Lower lobe of right lung (tissue), 2 donors: ENCODE measurements at places on chromosomes 4 and X. TPM values are rescaled to one million over a fixed set of nuclear protein-coding genes. Genes with fewer than 3 reads are reported as not detected.

GRCh38 chr4:7774301-7775294, 165.1 kb downstream of the AFAP1 start:
- DNase-seq: no peak

DNA sequence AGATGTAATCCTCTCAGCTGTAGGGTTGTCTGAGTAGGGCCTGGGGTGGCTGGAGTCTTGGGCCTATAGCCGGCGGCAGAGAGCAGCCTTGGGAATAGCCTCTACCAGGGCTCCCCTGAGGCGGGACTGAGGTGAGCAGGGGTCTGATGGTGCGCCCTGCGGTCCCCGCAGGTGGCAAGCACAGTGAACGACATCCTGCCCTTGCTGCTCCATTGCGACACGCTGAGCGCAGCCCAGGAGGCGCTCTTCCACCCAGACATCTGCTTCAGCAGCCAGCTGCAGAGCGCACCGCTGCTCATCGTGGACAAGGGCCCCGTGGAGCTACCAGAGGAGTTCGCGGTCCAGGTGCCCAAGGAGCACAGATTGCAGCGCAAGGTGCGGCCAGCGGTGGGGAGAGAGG, 317.0 kb downstream of the ADGRL3 start:
- no peak for DNase-seq

DNA sequence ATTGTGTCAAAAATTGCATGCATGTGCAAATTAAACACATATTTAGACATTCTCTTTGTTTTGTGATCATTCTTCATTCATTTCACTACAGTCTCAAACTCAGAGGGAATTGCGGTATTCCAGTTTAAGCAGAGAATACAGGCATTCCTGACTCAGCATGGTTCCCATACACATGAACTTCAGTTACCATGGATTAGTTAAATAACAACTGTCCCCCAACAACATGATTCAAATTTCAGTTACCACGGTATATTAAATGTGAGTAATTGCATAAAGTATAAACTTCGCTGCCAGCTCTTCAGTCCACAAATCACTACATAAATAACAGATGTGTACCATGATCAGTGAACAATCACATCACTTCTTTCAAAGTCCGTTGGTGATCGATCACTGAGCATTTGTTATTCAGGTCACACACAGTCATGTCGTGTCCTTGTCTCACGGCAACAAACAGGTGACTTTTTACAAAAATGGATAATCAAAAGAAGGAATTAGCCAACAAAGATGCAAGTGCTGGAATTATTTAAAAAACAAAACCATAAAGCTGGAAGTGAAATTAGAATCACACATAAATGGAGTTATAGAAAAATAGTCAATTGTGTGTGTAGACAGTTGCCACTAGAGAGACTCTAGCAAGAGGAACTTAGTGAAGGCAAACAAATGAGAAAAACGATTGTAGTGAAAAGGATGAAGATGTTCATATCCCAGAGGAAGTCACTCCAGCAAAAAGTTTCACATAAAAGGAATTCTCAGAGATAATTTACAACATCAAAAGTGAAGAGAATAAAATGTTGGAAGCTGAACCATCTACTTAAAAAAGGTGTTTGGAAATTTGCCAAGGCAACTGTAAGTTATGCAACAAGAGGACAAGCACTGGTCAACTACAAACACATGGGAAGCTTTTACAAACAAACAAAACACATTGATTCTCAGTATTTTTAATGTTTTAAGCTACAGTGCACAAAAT, 138.6 kb upstream of the SMARCAD1 start:
- DNase-seq: no peak

GRCh38 chr4:1778642-1779392, 14.3 kb upstream of the FGFR3 start:
- DNase-seq: no peak

DNA sequence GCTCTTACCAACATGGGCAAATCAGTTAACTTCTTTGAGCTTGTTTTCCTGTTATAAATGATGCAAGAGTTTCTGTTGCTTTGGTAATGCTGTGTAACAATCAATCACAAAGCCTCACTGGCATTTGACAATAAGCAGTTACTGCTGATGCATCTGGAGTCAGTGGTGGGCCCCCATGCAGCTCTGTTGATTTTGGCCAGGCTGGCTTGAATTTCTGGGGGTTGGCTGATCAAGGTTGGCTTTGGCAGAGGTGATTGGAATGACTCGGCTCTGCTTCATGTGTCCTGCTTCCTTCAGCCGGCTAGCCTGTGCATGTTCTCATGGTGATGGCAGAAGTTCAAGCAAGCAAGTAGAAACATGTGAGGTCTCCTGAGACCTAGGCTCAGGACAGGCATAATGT, 90.4 kb downstream of the PHEX start:
- DNase-seq: no peak

The CXCL5 gene
- total RNA-seq: 5.4 TPM

GRCh38 chr4:110636680-110637407, 14.0 kb upstream of the PITX2 start:
- DNase-seq: no peak

DNA sequence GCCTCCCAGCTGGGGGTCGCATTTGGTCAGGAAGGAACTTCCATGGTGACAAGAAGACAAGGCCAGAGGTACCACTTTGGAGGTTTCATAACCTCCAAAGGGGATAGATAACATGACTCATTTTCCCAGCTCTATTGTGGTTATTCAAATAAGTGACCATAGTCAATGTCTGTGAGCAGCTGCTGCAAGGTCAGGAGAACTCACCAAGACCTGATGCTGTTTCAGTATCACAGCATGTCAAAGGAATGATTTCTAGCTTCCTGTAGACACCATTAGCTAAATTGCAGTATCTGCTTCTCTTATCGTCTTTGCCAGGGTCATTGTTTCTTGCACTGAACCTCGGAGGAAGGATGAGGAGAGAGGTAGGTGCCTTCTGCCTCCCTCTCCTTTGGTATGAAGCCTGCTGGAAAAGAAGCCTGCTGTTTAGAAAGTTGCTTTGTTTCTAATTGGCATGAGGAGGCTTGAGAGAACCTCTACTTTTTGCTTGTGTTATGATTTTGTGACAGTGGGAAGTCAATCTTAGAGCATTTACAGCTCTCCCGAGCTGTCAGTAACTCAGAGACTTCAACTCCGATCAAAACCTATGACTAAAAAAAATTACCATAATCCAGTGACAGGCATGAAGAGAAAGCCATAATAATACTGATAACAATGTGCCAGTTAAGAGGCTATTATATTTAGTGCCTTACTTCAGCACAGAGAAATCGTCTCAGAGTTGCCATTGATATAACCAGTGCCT, 38.0 kb upstream of the GATB start:
- DNase-seq: no peak

The SPANXD gene
- total RNA-seq: not detected

- no peak for DNase-seq
Observed at GRCh38 chr4:20203508-20203907, 48.2 kb upstream of the SLIT2 start.

DNA sequence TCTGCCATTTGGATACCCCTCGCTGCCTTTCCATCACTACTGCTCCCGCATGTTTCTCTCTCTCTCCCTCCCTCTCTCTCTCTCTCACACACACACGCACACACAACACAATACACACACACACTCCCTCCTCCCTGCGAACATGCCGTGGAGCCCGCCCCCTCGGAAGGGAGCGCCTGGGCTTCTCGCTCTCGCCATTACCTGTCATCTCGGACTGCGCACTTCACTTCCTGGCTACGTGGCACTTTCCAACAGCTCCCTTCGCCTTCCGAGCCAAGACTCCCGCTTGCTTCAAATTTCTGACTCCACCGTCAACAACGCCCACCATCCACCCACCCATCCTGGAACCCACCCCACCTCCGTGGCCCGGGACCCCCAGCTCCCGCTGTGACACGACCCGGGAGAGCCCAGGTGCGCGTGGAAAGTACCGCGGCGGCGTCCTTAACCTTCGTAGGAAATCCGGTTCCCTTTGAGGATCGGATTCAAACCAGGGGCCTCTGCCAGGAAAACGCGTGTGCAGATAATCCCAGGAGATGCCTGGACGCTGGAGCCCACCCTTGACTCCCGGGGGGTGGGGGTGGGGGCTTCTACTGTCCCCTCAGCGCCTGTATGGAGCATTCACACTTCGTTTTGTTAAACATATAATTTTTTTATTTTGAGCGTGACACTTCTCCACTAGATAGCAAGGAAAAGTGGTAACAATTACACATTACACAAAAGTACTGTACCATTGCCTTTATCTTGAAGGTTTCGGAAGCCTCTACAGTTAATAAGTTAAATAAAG, 12.5 kb downstream of the ARX start:
- no peak for DNase-seq

DNA sequence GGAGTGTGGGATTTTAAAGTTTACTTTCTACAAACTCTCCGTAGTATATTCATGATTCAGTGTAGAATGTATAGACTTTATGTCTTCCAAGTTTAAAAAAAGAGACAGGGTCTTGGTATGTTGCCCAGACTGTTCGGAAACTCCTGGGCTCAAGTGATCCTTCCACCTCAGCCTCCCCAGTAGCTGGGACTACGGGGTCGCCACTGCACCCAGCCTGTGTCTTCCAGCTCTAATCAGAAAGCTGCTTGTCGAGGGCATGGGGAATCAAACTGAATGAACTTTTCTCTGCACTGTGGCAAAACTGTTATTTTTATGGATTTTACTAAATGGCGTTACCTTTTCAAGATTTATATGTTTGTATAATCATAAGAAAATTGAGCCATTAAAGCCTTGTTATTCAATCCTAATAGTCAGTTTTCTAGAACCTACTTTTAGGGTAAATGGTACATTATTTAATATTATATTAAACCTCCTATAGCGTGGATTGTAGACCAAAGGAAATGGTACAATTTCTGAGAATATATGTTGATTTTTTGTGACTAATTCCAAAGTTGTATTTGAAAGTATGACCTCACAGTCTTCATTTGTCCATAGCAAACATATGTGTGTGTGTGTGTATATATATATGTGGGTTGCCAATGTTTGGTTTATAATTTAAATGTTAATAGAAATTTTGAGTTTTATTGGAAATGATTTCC, 1.1 kb downstream of the BLOC1S4 start:
- DNase-seq: no peak

The PDGFRA gene
- 69.5 TPM for total RNA-seq

DNA sequence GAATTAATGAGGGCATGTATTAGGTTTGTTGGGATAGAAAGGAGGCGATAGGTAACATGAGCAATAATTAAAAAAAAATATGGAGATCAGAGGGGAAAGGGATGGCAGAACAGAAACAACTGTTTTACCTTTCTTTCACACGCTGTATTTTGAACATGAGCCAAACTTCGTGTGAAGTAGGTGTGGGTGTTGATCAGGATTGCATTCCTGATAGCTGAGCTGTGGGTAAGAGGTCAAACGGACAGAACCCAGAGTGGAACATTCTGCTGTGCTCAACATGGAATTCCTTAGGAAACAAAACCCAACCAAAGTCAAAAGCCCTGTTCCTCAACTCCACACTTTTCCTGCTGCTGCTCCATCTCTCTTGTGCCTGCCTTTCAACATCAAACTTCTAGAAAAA, 162.5 kb upstream of the CASK start:
- no peak for DNase-seq

DNA sequence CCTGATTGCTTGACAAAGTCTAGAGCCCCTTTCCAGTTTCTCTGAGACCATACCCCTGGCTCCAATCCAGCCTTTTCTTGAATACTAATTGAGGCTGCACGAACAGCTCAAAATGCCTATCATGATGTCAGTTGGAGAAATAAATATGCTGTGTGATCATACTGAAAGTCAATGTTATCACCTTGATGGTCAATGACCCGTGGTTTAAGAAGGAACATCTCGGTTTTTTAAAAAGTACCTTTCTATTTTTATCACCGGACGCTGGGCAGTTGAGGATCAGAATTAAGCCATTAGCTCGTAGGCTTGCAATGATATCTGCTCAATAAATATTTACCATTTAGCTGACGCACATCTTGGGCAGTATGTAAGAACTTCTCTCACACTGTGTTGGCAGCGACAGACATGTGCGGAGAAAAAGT, 852 bp upstream of the WDR44 start:
- DNase-seq: no peak

DNA sequence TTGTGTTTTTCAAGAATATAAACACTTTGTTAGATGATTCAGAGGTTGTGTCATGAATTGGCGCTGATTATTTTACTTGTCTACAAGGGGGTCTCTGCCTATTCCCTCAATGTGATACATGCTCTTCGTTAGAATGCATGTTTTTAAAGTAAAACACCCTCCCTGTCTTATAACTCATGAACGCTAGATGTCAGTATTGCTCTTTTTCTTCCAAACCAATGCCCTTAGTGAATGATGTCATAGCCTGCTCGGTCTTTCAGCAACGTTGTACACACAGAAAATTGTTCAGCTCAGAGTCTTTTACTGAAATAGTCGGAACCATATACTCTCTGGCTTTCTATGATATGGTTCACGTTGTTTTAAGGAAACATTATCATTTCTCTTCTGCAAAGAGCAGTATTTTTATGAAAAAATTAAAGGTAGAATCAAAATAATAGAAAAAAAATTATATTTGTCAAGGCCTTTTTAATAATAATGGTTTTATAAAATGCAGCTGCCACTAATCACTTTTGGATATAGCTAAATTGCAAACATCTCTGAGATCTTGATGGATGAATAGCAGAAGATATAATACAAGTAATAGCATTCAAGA, 292.9 kb downstream of the TLL1 start:
- no peak for DNase-seq

DNA sequence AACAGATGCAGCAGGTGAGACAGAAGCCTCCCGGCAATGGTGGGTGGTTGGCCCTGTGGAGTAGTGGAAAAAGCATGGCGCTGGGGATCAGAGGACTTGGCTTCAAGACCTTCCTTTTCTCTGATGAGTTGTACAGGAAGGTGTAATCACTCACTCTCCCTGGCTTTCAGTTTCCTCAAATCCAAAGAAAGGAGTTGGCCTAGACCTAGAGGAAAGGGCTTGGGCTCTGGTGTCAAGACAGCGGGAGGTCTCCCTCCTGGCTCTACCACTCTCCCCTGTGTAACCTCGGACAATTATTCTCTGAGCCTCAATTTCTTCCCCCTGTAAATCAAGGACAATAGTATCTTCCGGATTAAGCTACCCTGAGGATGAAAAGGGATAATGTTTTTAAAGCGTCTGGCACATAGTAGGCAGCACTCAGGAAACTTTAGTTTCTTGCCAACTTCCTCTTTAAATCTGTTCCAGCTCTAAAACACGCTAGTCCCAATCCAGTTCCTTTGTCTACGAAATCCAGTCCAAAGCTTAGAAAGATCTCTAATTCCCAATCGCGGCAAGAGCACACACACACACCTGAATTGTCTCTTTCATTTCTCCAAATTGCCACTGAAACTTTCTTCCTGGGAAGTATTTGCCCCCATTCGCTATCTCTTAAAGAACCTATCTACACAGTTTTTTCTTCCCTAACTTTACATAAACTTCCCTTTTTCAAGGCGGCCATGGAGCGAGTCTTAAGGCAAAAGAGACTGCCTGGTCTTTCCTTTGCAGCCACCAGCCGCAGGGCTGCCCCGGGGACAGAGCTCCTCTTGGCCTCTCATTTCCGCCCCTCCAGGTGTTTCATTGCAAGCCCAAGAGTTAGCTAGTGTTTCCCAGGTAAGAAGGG, 29.9 kb upstream of the GPC4 start:
- no peak for DNase-seq

The UGT2A3 gene
- not detected for total RNA-seq

GRCh38 chr4:167177925-167178324, 56.4 kb downstream of the SPOCK3 start:
- DNase-seq: no peak
